ENCODE measurements at places on chromosomes 12 and 14.

DNA sequence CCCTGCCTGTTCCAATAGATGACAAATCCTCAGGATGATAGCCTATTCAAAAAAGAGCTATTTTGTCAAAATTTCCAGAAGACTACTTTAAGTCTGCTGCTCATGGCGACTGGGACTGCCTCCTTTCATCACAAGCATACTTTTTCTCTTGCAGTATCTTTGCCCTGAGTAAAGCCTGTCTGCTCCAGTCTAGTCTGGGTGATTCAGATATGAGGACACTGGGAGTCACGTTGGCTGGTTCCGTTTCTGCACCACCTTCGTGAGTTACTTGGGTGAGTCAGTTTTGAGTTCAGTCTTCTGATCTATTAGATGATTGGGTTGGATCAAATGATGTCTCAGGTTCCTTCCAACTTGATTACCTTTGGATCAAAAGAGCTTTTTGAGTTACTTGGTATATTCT, 301.3 kb upstream of the STXBP6 start:
- DNase-seq, result no peak

- no peak for DNase-seq
Observed at GRCh38 chr14:22552827-22553076, 36.3 kb downstream of the DAD1 start.

GRCh38 chr12:69101505-69101904, 137.9 kb upstream of the CPSF6 start:
- no peak for DNase-seq

DNA sequence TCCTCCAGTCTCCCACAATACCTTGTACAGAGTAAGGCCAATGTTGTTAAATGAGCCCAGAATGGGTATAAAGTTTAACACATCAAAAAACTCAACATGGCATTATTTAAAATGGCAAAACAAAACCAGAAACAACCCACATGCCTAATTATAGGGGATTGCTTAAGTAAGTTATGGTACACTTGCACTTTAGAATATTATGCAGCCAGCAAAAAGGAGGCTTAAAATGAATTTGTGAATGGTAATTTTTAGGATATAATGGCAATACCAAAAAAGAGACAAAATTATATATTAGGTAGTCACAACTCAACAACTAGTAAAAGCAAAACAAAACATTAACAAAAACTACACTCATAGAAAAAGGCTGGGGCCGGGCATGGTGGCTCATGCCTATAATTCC, 39.7 kb downstream of the SYNE3 start:
- DNase-seq, result no peak

DNA sequence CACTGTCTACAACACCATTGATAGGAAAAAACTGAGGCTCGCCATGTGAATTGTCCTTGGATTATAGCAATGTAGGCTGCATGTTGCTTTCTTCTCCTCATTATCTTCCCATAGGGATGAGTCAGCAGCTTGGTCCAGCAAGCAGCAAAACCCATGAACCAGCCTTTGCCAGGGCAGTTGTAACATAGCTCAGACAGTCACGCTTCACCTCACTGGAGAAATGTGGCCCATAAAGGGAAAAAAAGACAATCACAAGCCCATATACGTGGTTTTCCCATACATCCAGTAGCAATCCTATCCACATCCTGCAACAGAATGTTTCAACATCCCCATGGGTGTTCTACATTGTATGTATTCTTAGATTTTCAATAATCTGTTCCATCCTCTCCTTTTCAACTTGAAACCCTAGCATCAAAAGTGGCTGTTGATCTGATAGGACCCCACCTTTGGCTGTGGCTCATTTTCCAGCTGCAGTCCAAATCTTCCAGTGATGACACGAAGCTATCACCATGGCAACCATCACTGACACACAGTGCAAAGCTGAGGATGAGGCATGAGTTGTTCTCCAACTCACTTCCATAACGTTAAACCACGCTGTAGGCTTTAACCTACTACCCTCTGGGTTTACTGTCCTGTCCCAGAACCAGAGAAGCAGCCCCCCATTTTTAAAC, 34.0 kb downstream of the GRIN2B start:
- DNase-seq, result no peak

- no peak for DNase-seq
Observed at GRCh38 chr12:93133361-93133760, 204.3 kb upstream of the EEA1 start.

DNA sequence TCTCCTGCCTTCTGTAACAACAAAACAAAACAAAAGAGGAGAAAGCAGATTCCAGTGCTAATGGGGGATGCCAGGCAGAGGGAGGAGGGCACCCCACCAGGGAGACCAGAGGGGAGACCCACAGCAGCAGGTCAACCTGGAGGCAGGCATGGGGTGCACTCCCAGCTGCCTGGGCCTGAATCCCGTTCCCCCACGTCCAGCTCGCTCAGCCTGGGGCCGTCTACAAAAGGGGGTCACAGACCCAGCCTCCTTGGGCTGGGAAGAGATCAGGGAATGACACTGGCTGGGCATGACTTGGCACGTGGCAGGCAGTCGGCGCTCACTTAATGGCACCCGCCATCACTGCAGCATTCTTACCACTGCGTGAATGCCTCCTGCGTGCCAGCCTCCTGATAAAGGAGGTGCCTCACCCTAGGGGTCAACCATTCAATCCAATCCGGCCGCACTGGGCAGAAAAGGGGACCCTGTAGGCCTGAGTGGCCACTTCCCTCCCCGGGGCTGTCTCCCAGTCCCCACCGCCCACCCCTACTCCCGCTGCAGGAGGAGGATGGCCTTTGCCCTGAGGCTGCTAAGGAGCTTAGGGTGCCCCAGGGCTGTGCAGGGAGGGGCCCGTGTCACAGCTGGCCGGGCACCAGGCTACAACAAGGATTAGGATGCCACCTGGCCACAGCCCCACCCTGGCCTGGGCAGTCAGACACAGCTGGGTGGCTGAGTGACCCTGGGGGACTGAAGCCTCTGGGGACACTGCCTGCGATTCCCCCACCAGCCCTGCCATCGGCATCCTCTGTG, 87.5 kb downstream of the NCOR2 start:
- DNase-seq, result no peak
